ENCODE measurements at places on chromosomes 4 and X.

GRCh38 chrX:134718105-134718965, 60.1 kb upstream of the PLAC1 start:
- peak; percentile 55 for DNase-seq

DNA sequence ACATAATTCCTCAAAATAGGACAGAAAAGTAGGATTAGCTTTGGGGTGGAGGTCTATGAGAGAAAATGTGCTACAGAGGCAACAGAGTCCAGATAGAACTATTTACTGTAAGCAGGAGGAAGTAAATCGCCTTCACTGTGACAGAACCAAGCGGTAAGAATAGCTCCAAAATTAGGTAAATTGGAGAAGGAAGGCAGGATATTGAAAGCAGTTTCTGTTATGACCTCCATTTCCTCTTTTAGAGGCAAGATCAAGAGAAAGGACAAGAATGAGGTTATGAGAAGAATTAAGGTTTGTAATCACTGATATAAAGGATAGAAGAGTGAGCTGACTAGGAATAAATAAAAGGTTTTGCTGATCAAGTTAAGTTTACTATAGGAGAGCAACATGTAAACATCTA, 44.1 kb upstream of the NEUROG2 start:
- no peak for DNase-seq

DNA sequence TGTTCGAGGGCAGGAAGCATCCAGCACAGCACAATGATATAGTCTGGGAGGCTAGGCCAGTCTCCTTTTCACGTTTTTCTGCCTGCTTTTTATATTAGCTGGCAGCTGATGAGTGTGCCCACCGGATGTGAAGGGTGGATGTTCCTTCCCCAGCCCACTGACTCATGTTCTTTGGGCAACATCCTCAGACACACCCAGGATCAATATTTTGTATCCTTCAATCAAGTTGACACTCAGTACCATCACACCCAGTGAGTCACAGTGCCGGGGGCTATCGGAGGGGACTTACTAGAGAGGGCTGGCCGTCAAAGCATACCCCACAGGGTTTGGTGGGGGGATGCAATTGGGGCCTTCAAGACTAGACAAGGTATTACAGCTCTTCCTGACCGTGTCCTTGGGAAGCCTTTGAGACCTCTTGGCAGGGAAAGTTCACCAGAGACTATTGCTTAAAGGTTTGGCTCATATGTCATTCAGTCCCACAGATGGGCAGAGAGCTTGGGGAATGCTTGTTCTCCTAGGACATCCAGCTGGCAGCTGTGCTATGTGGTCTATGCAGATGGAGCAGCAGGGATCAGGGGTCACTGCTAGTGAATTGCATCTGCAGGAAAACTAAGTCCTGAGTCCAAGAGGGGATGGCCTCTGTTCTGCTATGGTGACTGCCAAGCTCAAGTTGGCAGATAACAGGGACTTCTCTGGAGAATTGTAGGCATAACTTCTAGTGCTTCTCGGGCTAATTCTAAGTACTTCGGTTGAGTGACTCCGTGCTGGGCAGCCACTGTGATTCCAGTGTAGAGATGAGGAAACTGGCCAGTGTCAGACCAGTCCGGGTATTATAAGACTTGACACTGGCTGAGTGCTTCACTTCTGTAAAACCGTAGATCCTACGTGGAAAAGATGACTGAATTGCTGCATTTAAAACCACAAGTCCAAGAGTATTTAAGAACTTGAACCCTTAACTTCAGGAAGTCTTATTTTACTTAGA, 12.9 kb upstream of the WDR1 start:
- DNase-seq: no peak

DNA sequence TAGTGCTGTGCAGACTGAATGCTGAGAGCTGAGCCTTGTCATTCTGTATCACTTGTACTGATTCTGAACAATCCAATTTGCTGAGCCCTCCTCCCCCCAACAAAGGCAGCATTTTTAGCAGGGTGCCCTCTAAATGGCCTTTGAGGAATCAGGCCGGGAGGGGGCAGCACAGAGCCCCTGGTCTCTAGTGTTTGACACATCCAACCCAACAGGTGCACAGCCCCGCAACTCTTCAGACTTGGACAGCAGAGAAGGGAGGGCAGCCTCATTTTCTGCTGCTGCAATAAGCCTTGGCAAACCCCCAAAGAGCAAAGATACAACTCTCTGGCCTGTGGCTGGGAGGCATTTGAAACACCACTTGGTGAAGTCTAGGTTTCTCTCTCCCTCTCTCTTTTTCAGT, 3.4 kb downstream of the ATP1B4 start:
- DNase-seq: peak; percentile 85

DNA sequence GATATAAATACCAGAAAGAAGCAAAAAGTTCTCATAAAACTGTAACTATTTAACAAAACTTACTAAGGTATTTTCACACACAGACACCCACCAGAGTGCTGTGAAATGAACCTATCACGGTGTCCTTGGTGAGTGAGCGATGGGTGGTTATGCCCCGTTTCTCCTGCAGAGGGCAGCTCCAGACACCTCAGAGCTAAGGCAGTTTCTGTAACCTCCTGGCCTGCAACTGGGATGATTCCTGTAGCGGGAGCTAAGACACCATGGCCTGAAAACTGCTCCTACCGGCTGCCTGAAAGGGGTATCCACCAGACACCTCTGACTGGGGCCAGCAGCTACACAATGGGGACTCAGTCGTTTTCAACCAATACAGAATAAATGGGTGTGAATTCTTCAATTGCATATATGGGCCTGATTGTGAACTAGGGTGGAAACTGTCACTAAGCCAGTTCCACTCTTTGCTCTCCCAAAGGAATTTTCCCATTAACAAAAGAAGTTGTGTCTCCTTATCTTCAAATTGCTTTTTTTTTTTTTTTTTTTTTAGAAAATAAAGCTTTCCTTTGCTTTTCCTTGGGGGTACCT, 2375.8 kb upstream of the TENM3 start:
- peak; percentile 95 for DNase-seq

DNA sequence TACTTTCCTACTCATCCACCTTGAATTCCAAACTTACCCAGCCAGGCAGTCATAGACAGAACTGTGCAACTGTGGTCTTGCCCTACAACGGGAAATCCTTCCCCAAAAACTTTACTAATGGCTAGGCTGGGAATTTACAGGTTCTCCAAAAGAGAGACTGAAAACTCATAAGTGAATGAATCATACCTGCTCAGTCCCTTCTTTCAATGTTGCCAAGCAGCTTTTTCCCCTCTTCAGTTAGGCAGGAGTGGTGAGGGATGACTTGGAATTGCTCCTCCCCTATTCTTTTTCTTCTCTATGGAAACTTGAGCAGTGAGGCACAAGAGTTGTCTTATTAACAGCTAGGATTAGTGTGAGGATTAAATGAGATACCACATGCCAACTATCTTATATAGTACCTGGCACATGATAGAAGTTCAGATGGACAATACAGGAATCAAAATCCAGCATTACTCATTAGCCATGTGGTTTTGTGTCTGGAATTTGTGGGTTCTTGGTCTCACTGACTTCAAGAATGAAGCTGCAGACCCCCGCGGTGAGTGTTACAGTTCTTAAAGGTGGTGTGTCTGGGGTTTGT, 105.9 kb downstream of the TEX13A start:
- DNase-seq: no peak

DNA sequence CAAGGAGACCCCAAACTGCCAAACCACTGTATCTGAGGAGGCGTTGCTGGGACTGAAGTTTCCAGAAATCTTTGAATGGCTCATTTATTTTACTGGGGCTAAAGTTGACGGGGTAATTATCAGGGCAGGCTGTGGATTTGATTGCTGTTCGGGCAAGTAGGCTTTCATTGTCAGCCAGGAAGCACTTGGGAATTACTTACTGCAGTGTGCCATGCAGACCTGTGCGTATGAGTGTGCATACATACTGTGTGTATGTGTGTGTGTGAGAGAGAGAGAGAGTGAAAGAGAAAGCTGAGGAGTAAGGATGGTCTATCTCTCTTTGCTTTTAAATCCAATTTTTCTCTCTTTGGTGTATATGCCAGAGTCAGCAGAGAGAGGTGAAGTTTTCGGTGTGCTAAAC, 122.7 kb downstream of the NPNT start:
- DNase-seq: no peak

- DNase-seq: no peak
These were observed 514.7 kb downstream of the CENPC start for GRCh38 chr4:67030636-67031035.

DNA sequence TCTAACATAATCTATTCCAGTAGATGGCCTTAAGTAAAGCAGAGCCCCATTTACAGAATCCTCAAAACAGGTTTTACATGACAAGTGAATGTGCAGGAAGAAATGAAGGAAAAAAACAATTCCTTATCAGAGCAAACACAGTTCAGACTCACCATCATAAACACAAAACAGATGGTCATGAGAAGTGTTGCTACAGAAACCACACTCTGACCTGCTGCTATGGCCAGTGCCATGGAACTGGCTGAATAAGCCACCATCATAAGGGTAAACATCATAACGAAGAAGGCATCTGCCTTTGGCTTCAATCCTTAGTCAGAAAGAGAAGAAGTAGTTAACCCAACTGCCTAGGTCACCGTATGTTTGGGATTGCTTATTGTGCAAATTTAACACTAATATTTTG, 61.1 kb downstream of the ABCG2 start:
- DNase-seq: no peak

GRCh38 chr4:169254546-169254983, 16.2 kb downstream of the SH3RF1 start:
- no peak for DNase-seq

GRCh38 chrX:67543818-67544217, at the start of gene AR:
AR (plus strand) TSS chrX:67544021; CDS start chrX:67545147, 1,126 bp downstream.
- peak; percentile 86 for DNase-seq

DNA sequence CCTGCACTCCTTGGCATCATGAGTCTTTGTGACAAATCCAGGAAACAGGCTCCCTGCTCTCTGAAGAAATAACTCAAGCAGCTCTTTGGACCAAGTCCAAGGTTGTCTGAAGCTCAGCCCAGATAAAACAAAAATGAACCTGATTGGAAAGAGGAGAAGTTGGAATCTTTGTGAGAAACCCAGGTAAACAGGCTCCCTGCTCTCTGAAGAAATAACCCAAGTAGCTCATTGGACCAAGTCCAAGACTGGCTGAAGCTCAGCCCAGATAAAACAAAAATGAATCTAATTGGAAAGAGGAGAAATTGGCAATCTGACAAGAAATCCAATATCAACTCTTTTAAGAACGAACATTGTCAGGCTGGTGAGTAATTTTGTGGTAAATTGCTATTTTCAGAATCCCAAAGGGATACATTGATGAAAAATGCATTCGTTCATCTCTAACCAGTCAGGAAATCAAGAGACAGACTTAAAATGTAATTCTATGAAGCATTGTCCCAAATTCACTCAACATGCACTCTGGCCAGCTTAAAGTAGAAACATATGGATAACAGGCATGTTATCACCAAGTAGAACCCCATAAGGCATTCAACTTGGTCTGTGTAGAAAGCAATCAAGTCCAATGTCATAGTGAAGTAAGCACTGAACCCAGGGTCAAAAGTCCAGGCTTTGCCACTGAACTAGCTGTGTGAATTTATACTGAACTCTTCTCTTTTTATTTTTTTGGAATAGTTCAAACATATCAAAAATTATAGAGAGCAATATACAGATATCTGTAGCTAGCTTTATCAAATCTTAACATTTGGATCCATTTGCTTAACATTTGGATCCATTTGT, 16.8 kb upstream of the NFXL1 start:
- DNase-seq: no peak

DNA sequence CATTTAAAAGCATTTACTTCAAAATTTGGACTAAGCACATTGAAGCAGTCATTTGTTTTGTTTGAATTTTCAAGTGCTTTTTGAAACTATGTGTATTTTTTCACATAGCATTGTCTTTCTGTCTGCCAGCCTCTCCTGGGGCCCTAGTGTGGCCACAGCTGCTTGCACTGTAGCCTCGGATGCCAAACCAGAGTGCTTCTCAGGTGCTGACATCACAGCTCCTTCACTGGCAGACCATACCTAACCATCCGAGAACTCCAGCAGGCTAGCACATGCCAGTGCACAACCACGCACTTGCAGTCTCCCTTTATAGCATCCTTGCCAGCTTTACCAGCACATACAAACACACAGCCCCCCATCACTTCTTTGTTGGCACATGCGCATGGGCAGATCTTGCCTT, 1019.7 kb downstream of the STPG2 start:
- no peak for DNase-seq

GRCh38 chrX:74890676-74891430, 34.4 kb downstream of the NEXMIF start:
- no peak for DNase-seq

DNA sequence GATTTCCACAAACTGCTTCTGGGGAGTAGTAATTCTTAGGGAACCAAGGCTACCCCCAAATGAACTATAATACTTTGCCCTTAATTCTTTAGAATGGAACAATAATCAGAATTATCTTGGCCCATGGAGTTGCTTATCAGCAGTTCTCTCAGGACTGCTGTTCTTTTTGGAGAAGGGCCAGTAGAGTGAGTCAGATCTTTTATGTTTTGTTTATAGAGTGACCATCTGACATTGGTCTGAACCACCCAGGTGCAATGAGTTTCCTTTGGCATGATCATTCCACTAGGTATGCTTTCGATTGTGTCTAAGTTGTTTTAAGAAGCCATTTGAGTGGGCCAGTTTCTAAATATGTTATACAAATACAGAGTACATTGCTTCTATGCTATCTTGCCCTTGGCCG, 31.8 kb downstream of the PRRG1 start:
- no peak for DNase-seq

DNA sequence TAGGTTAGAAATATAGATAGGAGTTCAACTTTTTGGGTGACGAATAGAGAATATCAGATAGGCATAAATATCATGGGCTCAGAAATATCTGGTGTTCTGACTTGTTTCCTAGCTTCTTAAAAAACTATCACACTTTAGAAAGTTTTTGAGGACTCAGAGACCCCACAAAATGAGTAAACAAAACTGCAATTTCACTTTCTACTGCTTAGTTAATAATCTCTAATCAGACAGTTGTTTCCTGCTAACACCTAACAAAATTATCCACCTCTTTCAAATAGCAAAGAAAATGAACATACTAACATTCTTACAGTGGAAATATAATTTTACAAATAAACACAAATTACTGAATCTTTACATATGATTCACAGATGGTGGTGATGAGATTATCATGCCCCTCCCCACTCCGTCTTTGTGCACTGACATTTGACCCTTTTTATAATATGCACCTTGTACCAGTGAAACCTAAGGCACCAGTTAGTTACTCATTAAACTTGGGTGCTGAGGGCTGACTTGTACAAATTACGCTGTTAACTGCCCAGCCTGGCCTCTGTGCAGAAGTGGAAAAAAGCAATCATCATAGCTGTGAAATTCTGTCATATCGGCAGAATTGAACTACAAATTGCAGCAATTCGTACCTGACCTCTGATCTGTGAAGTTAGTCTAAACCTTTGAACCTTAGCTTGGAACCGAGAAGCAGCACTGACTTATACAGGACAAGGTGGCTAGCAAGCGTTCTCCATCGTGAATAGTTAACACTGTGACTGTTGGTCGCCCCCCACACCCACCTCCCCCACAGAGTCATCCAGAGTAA, 138.7 kb downstream of the CHRNA9 start:
- DNase-seq: no peak

All from endodermal cell (in vitro differentiated cells).